ENCODE measurements at places on chromosomes 6 and 20.
A peak's percentile ranks its signal among the peaks of the same experiment; 100 is the strongest.

DNA sequence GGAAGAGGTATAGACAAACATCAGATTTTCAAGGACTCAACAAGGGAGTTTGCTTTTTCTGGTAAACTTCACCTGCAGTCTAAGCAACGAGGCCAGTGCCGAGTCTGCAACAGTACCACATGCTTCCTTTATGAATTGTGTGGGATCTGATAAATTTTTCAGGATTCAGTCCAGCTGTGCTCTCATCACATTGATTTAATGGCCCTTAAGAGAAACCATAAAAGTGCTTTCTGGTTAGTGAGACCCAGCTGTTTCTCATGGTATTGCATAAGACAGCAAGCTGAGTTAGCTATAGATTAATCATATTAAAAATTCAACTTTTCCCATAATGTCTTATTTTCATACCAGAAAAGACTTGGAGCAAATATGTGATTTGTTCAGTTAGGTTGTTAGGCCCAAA, 291.4 kb downstream of the CENPW start:
- DNase-seq = no peak

GRCh38 chr6:146679386-146679785, 80.6 kb downstream of the ADGB start:
- DNase-seq = no peak

DNA sequence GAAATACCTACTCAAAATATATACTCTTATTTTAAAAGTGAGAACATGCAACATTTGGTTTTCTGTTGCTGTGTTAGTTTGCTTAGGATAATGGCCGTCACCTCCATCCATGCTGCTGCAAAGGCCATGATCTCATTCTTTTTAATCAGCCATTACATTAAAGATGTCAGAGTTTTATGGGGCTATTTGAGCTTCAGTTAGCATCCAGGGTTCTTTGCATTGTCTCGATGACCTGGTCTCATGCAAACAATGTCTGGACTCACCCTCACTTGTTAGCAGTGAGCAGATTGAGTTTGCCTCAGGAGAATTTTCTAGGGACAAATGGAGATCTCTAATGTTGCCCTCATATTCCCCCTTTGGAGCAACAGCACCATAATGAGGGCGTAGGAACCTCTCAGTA, 458.7 kb upstream of the AGPAT4 start:
- DNase-seq = no peak

GRCh38 chr20:35992713-35993335, 24.4 kb downstream of the CNBD2 start:
- peak; percentile 16 for DNase-seq

- DNase-seq = no peak
Observed at GRCh38 chr6:85824329-85824728, 181.6 kb upstream of the SYNCRIP start.

GRCh38 chr6:21204951-21205350, 388.6 kb upstream of the SOX4 start:
- no peak for DNase-seq

DNA sequence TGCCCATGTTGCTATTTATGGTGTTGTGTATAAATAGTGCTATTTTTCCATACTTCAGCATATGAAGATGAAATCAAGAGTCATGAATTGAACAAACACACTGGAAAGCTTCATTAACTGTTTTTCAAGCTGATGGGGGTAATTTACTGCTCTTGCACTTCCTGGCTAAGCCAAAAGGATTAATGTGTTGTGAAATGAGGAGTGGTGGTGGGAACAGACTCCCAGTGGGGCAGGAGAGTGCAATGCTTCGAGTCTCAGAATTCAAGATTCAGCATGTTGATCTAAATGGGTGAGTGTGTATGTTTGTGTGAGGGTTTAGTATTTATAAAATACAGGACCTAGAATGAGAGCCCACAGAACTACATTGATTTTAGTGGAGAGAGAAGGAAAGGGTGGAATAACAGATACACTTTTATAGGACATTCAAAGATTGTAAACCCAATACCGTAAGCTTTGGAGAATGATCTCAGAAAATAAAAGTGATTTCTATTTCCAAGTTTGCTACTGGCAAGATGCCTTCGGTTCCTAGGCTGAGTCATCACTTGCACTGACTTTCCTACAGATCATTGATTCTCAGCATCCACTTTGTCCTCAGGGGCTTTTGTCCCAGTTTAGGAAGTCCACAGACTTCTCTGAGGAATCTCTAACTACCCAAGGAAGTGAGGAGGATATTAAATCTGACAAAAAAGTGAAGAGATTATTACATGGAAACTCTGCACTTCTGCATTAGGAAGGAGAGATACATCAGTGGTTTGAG, 303.6 kb downstream of the TRDN start:
- DNase-seq = no peak

DNA sequence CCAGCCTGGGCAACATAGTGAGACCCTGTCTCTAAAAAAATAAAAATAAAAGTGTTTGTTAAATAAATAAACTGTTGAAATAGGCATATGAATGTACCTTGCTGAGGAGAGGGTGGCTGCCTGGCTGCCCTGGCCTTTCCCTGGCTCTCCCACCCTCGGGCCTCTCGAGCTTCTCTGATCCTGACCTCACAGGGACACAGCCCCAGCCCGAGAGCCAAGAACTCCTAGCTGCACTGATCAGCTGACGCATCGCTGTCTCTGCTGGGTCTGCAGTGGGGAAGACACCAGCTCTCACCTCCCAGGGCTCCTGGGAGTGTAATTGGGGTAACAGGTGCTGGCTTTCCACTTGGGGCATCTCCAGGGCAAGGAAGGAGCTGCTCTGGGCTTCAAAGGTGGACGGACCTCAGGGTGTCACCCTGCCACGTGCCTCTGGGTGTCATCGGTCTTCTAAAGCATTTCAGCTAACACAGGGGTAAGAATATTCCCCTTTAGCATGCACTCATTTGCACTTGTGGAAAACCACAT, 6.9 kb downstream of the TCF15 start:
- DNase-seq = no peak

DNA sequence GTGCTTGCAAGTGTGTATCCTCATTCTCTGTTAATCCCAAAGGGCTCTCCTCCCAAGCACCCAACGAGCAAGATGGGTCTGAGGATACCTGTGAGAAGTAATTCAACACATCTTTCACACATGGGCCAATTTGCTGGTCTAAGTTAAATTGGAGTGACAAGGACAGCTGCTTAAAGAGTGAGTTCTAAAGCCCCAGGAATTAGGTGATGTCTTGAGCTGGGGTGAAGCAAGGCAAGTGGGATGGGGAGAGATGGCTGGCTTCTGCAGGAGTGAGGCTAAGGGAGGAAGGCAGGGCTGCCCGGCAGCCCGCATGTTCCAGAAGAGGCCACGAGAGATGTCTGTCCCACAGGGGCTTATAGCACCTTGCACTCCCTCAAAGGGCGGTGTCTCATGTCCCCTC, 288.5 kb downstream of the CDH26 start:
- no peak for DNase-seq

GRCh38 chr20:19495905-19496703, 262.0 kb upstream of the RIN2 start:
- DNase-seq = no peak

GRCh38 chr6:87623248-87623647, 33.3 kb downstream of the ORC3 start:
- no peak for DNase-seq

DNA sequence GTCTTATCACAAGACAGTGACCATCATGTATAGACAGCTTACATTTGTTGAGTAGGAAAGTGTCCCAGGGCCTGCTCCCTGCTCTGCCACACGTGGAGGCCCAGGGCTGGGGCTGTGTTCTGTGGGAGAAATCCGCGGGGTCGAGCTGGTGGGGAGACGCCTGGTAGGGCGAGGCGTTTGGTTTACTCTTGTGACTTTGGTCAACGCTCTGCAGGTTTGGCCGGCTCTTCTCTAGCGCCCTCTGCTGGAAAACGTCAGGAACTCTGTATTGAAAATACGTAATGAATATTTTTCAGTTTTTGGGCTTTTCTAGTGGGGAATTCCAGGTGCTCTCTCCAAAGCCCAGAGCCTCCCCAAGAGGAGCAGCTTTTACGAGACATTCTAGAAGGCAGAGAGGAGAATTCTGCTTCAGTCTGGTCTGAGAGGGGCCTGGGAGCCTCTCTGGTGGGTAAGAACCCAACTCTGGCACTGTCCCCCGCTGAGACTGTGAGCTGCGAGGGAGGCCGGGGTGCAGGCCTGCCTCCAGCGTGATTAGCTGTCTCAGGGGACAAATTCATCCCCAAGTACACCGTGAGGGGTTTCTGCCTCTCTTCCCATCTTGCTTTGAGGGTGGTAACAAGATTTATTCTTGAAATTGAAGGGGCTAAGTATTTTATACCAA, 112.6 kb upstream of the RALGAPA2 start:
- peak; percentile 22 for DNase-seq
